ENCODE measurements at places on chromosomes 11 and 22.

- DNase-seq: no peak
Observed at GRCh38 chr11:60871378-60872061, 4.2 kb downstream of the ZP1 start.

GRCh38 chr11:10139656-10140055 is 154.4 kb downstream of the SBF2 start:
- DNase-seq: peak; percentile 25

- no peak for DNase-seq
Observed at GRCh38 chr22:45328822-45329529, 19.2 kb downstream of the FAM118A start.

- no peak for DNase-seq
Observed at GRCh38 chr11:38153985-38154384, 1555.9 kb upstream of the RAG2 start.

GRCh38 chr11:2804701-2805387 is 80.7 kb downstream of the CDKN1C start:
- DNase-seq: no peak

DNA sequence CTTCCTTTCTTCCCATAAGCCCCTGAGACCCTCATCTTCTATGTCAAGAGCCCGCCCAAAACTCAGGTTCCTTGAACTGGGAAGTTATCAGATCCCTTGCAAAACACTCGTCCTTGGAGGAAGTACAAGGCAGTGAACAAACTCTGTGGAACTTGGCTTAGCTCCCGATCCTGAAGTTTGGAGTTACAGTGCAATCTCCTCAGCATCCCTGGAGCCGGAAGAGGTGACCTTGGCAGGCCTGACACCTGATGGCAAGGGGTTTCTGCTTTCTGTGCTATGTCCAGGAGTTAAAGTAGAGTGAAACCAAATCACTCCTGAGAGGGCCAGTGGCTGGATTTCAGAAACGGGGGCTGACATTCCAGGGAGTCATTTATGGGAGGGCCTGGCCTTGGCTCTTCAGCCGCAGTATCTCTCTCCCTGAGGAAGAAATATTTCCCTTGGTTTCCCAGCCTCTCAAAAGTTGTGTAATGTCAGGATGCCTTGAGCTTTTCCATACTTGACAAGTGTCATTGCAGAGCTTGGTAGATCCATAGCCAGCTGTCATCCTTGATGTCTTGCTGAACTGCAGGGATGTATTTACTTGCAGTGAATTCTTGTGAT is 1.9 kb upstream of the GRAMD1B start:
- no peak for DNase-seq

GRCh38 chr11:62123669-62124185 is at the start of gene INCENP:
Gene INCENP, plus strand, starts transcription at chr11:62124011. Its CDS starts 4,151 bp downstream, at chr11:62128162.
- peak; percentile 96 for DNase-seq

- DNase-seq: no peak
Observed at GRCh38 chr11:73439002-73439843, 63.0 kb downstream of the RELT start.
